ENCODE measurements at places on chromosomes 16 and 17. TPM values are rescaled to one million over a fixed set of nuclear protein-coding genes. Genes with fewer than 3 reads are reported as not detected.

DNA sequence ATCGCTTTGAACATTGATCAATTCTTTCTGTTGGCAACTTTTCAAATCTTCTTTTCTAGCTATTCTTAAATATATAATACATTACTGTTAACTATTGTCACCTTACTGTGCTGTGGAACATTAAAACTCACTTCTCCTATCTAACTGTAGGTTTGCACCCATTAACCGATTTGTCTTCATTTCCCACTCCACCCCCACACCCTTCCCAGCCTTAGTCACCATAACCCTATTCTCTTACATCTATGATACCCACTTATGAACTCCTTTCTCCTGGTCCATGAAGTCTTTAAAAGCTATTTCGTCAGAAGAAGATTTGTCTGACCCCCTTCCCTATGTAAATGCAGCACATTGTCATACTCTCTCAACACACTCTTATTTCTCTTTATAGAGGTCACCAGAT lies 993.4 kb upstream of the EEF2KMT start:
- DNase-seq, result no peak

DNA sequence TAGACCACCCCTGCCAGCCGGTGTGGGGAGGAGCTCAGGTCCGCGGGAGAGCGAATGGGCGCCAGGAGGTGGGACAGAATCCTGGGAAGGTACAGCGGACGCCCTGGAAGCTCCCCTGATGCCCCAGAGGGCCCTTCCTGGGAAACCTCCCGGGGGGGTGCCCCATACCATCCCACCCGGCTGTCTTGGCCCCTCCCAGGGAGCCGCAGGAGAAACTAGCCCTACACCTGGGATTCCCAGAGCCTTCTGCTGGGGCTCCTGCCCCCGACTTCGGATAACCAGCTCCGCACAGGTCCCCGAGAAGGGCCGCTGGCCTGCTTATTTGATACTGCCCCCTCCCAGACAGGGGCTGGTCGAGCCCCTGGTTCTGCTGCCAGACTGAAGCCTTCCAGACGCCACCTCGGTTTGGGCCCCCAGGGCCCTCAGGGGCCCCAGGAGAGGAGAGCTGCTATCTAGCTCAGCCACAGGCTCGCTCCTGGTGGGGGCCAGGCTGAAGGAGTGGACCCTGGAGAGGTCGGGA lies 3.0 kb upstream of the CBX4 start:
- DNase-seq, result no peak

GRCh38 chr16:58863761-58864160 lies 129.6 kb upstream of the GOT2 start:
- no peak for DNase-seq

GRCh38 chr16:35207059-35207999 lies 1747.9 kb downstream of the TP53TG3F start:
- DNase-seq, result no peak

- DNase-seq, result peak; percentile 87
Observed at GRCh38 chr17:14299280-14300141, 1.4 kb upstream of the HS3ST3B1 start.

GRCh38 chr17:66462010-66462409 lies 159.6 kb downstream of the PRKCA start:
- no peak for DNase-seq

- no peak for DNase-seq
Observed at GRCh38 chr17:65633988-65634387, 72.5 kb upstream of the AXIN2 start.

DNA sequence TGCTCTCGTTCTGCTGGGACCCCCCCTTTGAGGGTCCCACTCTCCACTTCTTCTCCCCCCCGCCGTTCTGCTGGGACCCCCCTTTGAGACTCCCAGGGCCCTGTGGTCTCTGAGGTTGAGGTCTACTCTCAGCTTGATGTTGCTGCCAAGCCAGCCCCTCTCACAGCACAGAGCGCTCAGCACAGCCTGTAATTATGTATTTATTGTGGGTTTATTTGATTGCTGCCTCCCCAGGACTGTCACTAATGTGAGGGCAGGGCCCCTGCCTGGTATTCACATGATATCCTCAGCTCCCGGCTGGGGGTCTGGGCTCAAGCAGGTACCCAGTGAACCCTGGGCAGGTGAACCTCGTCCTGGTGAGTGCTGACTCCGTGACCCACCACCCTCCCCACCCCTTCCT lies 35.4 kb downstream of the ACTG1 start:
- no peak for DNase-seq

Gene CHST5
- total RNA-seq, result not detected

All from posterior vena cava (tissue), 2 donors.